Hepatocyte (in vitro differentiated cells): ENCODE measurements at places on chromosomes 1 and 21. TPM values are rescaled to one million over a fixed set of nuclear protein-coding genes. Genes with fewer than 3 reads are reported as not detected.
A peak's percentile ranks its signal among the peaks of the same experiment; 100 is the strongest.

DNA sequence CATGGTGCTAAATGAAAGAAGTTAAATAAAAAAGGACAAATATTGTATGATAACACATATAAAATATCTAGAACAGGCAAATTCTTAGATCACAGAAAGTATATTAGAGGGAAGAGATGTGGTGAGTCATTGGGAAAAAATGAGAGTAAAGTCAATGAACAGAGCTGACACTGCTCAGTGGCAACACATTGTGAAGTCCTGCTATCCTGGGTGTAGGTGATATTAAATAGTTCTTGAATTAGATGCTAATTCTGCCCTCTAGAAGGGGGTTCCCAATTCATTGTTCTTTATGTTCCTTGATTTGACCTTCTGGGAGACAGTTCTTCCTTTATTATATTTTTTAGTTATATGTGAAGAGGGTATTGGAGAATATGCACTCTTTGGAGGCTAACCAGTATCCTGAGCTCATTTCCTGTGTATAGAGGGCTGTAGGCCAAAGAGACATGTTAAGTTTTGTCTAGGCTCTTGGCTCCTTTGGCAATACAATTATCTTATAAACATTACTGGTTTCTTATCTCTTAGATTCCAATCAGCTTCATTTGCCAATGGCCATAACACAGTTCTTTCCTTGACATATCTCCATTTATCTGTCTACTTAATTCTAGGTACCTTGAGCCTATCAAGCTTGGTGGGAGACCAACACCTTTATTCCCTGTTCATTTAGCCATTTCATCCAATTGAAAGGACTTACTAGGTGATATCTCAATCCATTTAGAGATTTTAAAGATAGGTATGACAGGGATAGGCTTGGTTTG is 6.6 kb upstream of the SLC35A3 start:
- DNase-seq = no peak

- no peak for DNase-seq
Observed at GRCh38 chr1:205782627-205783432, 7.5 kb upstream of the RAB29 start.

DNA sequence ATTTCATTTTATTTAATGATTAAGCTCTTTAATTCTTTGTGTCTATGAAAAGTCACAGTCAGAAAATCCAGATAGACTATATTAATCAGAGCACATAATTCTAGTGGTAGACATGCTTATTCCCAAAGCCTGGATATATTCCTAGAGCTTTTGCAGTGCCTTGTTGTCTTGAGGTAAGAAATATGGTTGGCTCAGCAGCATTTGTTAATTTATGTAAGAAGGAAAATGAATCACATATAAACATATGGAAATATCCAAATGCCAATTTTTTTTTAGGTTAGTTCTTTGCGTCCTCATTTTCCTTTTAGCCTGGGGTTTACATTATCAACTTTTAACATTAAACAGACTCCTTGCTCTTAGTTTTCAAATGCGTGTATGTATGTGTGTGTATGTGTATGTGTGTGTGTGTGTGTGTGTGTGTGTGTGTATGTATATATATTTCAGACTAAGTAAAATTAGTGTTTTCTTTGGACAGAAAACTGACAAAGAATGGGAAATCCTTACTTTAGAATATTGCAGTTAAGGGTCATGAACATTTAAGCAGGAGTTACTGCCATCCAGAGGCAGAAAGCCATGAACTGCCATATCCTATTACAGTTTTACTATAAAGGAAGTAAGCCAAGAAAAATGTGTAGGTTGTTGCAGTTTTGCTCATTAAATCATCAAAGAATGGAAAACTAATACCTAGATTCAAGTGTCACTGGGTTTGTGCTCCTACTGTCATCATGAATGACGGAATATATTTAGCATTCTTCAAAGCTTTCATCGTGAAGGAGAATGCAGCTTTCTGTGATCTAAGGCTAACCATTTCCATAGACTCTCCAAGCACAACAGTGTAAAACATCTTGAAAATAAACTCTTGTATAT is 477.1 kb upstream of the NR5A2 start:
- peak; percentile 10 for DNase-seq

GRCh38 chr1:46188295-46189030 is 9.8 kb downstream of the POMGNT1 start:
- DNase-seq = no peak

The C4BPA gene
- 17.2 and 23.5 TPM in 2 replicates for total RNA-seq

GRCh38 chr1:220430059-220430458 is 97.9 kb upstream of the MARK1 start:
- no peak for DNase-seq

The KRTAP10-3 gene
- not detected in 2 replicates for total RNA-seq

GRCh38 chr1:5858844-5859407 is 133.3 kb downstream of the NPHP4 start:
- DNase-seq = no peak

DNA sequence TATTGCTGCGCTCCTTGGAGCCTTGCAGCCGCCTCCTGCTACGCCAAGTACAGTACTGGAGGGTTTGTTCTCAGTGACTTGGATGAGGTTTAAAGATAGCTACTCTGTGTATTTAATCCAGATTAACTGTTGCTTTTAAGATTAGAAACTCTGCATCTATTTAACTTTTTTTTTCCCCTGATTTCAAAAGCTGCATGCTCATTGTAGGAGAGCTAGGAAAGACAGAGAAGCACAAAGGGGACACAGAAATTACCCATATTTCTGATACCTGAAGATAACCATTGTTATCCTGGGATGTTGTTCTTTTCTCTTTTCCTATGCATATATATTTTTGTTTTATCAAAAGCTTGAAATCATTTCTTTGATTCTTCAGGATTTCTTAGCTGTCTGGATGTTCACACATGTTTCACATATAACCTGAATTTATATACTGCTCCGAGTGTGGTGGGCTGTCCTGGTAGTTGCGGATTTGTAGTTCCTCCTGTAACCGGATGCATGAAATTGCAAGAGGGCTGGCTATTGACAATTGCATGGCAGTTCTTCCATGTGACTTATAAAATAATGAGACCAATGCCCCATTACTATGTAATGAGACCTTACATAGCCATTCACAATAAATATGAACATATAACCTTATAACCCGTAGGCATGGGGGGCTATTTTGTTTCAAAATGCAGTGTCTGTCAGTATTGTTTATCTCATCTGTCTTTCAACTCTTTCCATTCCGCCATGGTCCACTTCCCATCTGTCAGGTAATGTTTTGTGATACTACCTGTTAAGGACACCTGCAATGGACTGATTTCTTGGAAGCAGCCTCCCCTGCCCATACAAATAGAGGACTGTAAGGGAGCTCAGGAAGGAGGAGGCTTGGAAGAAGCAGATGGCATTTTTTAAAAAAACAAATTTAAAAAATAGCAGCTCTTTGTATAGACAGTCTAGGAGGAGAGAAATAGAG is 1.4 kb downstream of the RAVER2 start:
- DNase-seq = no peak

The KRTAP13-2 gene
- not detected in 2 replicates for total RNA-seq

The MYBPH gene
- total RNA-seq = not detected in 2 replicates

The GPBP1L1 gene
- 95.8 and 115 TPM in 2 replicates for total RNA-seq

DNA sequence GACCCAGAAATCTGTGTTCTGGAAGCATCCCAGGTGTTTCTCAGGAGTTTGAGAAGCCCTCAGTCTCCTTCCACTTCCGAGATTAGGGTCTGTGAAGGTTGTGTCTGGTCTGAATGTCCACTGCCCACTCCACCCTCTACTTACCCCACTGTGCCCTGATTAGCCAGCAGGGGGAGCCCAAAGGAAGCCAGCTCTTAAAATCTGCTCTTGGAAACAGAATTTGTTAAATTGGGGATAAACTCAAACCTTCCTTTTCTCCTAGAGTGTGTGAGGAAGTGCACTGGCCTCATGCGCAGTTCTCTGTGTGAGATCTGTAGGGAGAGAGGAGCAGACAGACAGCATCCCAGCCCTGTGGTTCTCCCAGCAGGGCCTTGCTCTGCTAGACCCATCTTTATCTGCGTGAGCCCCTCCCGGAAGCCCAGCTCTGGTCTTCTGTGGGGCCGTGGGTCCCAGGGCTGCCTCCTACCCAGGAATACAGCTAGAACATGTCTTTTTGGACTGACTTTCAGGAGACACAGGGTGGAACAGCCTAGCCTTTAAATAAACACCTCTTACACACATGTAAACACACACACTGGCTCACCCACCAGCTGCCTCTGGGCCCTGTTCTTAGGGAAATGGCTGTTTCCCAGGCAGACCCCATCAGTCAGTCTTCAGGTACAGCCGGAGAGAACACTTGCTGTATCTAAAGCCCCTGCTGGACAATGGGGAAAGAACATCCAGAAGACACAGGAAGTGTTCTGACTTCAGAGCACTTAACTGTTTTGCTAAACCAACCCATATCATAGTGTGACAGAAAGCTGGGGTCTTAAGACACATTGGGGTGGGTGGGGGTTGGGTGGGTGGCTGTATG is 52.2 kb downstream of the SMYD2 start:
- DNase-seq = peak; percentile 61

DNA sequence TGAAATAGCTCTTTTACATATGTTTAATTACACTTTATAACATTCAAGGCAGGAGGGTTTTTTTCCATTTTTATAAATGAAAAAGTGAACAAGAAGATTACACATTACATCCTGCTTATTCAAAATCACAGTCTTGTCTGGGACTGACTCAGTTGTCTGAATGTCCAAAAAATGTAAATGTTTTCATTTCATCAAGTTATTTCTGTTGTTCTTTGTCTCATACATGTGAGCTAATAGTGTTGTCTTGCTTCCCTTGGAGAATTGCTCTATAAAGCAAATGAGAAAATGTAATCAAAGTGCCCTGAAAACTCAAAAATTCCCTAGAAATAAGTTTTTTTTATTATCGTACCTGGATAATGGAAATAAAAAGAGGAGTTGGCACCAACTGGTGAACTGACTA is 242.9 kb downstream of the GRIK1 start:
- DNase-seq = no peak

- no peak for DNase-seq
Observed at GRCh38 chr1:213268221-213268620, 217.2 kb downstream of the RPS6KC1 start.

DNA sequence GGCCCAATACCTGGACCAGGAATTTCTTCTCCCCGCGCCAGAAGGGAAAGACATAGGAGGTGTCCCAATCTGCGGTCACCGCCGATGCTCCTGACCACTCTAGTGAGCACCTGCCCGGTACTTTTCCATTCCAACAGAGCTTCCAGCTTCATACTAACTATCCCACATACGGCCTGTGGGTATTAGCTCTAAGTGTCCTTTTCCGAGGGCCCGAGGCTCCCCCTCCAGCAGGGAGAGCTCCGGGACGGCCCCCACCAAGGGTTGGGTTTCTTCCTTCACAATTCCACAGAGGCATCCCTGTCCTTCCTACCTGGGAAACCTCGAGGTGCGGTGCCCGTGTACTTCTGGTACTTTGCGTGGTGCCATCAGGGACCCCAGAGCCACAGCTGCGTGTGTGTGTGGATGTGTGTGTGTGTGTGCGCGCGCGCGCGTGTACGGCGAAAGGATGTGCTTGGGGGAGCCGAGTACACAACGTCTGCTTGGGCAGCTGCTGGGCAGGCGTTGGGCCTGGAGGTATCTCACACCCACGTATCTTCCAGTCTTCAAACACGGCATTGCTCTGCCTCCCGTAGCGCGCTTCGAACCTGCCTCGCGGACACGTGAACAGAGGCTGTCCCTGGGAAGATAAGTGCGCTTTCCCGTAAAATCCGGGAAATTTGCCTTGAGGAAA is 2.4 kb upstream of the SIM2 start:
- DNase-seq = no peak

GRCh38 chr1:101025283-101025656 is 314 bp downstream of the DPH5 start:
- DNase-seq = peak; percentile 32

- no peak for DNase-seq
Observed at GRCh38 chr1:61237659-61238358, 155.4 kb downstream of the NFIA start.

- no peak for DNase-seq
Observed at GRCh38 chr1:61955261-61955660, 213.0 kb downstream of the PATJ start.

DNA sequence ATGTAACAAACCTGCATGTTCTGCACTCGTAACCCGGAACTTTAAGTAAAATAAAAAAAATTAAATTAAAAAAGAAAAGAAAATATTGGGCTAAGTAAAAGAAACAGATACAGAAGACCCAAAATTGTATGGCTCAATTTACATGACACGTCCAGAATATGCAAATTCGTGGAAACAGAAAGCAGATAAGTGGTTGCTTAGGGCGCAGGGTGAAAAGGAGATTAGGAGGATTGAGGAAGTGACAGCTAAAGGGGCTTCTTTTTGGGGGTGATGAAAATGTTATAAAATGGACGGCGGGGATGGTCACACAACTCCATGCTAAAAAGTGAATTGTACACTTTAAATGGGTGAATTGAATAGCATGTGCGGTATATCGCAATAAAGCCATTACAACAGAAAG is 27.4 kb upstream of the ZBTB21 start:
- DNase-seq = no peak

DNA sequence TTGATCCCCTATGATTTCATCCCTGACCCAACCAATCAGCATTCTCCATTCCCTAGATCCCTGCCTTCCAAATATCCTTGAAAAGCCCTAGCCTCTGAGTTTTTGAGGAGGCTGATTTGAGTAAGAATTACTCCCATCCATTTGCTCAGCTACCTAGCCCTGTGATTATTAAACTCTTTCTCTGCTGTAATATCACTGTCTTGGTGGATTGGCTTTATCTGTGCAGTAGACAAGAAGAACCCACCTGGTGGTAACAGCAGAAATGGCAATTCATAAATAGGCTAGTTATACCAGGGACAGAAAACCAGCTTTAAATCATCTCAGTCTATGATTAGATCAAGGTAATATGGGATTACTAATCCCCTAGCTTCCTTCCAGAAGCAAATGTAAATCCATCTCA is 13.0 kb downstream of the IL20 start:
- DNase-seq = no peak
